ENCODE measurements at places on chromosomes 7 and 10. TPM values are rescaled to one million over a fixed set of nuclear protein-coding genes. Genes with fewer than 3 reads are reported as not detected.

Gene EGR2
- total RNA-seq, result 9.7 TPM

DNA sequence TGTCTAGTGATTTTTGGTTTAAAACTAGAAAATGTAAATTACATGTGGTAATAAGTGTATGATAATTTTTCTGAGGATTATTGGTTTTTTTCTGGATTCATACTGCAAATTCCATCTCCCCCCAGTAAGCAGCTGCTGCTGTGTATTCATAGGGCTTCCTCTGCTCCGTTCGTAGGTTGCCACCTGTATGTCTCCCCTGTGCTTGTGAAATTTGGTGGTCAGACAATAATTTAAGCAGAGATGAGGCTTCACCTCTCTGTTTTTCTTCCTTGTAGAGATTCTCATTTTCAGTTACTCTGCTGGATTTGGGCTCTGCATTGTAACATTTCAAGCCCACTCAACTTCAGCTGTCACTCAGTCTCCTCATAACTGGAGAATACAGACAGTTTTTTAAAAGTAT lies 50.9 kb downstream of the FOXI2 start:
- DNase-seq, result no peak

Gene GOLGA7B
- total RNA-seq, result 7.3 TPM

GRCh38 chr10:104895541-104895940 lies 254.5 kb downstream of the SORCS3 start:
- DNase-seq, result no peak

- no peak for DNase-seq
These were observed 71.1 kb downstream of the ATRNL1 start for GRCh38 chr10:115164220-115164619.

DNA sequence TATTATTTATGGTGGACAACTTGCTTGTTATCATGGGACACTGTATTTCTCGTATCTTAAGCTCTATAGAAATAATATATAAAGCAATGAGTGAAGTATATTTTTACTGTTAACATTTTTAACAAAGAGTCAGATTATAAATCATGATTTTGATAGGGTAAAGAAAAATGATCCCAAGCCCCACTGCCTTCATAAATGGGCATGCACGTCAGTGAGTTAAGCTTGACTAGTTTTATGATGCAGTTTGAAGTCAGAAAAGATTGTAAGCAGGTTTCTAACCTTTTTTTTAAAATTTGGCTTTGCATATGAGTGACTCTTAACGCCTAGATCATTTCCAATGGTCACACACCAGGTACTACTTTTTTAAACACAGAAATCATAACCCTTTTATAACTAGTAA lies 152.8 kb downstream of the GNAT3 start:
- no peak for DNase-seq

DNA sequence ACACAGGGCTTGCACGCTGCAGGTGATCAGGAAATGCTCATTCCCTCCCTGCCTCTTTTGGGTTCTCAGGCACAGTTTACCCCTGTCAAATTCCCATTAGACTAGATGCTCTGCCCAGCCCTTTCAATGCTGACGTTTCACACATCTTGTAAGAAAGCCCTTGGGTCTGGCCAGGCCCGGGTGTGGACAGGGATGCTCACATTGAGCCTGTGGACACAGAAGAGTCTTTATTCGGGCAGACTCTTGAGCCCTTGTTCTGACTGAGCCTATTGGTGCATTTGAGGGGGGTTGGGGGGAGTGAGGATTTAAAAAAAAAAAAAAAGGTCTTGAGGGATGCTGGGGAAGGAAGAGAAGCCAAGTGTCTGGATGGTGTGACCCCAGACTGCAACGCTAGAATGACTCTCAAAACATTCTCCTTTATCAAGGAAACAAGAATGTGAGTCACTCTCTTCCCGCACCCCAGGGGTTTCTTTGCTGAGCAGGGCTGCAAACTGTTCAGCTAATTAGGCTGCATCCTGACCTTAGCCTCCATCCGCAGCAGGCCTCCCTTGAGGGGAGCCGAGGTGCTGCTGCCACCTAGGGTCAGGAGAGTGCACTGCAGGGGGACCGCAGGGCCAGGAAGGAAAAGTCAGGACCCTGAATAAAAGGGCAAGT lies 53.6 kb upstream of the TMEM72 start:
- DNase-seq, result peak; percentile 40

- no peak for DNase-seq
These were observed 28.2 kb downstream of the TSPAN15 start for GRCh38 chr10:69479240-69480067.

DNA sequence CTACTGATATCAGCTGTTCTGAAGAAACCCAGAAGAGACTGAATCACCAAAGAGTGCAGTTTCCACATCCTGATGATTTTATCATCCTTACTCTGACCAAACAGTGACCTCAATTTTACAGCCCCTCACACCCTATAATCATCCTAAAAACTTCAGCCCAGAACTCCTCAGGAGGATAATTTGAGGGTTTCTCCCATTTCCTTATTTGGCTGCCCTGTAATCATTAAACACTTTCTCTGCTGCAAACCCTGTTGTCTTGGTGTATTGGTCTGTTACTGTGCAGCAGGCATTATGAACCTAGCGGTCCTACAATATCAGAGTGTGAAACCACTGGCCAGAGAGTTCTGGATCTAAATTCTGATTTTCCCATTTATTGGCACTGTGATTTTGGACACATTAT lies 141.7 kb downstream of the PCLO start:
- no peak for DNase-seq

- DNase-seq, result no peak
These were observed 330.0 kb downstream of the BBS9 start for GRCh38 chr7:33459340-33459751.

- DNase-seq, result no peak
These were observed 13.4 kb upstream of the NT5C3A start for GRCh38 chr7:33075818-33076518.

- no peak for DNase-seq
These were observed 21.0 kb upstream of the C10orf71 start for GRCh38 chr10:49277973-49278372.

GRCh38 chr7:90262438-90262837 lies 17.5 kb downstream of the CFAP69 start:
- DNase-seq, result no peak

DNA sequence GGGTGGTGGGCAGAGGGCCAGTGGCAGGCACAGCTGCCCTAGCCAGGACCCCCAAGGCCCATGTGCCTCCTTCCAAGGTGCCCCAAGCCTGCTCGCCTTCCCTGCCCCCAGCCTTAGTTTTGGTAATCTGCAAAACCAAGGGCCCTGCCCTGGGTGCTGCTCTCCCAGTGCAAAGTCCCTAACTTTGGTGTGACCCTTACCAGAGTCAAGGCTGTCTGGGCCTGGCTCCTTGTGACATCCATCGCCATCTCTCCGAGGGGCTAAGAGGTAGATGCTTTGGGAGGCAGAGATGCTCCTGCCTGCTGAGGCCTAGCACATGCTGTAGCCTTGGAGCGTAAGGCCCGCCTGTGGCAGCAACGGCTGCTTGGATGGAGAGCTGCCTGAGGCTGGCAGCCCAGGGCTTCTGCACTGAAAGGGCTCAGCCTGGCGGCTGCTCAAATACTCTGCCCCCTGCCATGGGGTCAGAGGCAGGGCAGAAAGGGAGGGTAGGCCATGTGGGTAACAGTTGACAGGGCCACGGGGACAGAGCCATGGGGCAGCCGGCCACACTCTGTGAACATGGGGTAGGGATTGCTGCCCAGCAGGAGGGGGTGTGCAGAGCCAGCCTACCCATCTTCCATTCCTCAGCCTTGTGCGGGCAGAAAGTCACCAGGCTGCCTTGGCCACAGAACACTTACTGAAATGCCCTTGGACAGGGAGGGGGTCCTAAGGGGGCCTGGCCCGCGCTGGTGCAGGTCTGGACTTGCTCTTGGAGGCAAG lies 17.9 kb upstream of the MYL7 start:
- DNase-seq, result peak; percentile 53

GRCh38 chr10:3534433-3534832 lies 250.6 kb downstream of the KLF6 start:
- no peak for DNase-seq

- no peak for DNase-seq
These were observed 62.8 kb downstream of the ADARB2 start for GRCh38 chr10:1674501-1674900.

DNA sequence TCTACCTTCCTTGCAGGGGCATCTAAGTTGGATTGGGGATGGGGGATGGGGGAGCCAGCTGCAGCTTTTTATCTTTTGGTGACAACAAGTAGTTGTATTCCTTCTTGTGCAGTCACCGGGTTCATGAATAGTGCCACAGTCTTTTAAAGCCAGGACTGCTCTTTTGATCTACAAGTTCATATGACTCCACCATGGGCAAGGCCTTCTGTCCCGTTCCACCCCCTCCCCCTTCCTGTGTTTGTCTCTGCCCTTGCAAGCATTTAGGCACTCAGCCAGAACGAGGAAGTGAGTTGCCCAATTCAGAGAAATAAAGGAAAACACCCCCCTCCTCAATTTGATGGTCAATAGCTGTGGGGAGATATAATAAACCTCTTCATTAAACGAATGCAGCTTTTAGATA lies 44.8 kb upstream of the EGR2 start:
- DNase-seq, result no peak

Gene RNF133
- not detected for total RNA-seq

Gene COL26A1
- not detected for total RNA-seq

DNA sequence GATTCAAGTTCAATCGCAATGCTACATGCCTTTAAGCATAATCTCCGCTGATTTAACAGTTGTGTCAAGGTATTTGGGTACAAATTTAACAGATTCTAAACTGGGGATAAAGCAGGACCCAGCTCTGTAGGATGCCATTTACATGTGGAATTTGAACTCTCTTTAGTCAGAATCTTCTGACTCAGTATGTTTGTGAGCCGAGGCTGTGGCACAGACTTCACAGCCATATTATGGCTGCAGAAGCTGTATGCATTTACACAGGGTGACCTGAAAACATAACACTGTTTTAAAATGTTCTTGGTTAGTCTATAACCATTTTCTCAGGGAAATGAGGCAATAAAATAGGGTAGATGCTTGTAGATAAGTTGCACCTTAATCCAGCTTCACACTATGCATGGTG lies 8.7 kb downstream of the PDLIM1 start:
- no peak for DNase-seq

Gene SYT15B
- total RNA-seq, result 1.3 TPM

- no peak for DNase-seq
These were observed 26.9 kb downstream of the VPS41 start for GRCh38 chr7:38881947-38882684.

- no peak for DNase-seq
These were observed 465.6 kb upstream of the IGFBP3 start for GRCh38 chr7:46386428-46387399.

DNA sequence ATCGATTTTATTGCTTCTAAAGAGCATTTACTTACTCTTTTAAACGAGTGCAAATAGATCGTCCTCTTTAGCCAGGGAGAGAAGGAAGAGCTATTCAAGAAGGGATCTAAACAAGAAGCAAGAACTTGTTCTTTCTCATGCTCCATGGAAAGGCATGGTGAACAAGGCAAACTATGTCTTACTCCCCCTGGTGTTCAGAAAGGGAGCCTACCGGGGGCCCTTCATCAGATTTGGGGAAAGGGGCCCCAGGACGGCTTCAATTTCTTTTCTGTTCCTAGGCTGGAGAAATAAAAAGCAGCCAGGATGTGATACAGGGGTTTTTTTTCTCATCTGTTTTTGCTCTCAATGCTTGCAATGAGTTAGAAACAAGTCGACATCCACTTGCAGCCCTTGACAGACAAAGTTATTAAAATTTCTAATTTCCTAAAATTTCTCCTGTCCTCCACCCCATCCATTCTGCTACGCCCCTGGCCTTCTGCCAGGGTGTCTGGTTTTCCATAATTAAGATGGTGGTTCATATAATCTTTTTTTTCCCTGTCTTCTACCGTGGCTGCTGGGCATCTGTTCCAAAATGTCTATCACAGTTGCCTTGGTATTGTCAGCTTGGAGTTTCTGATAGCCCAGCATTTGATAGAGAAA lies 214.4 kb downstream of the CREB5 start:
- DNase-seq, result no peak

GRCh38 chr10:33032654-33033151 lies 74.7 kb upstream of the ITGB1 start:
- DNase-seq, result no peak

Gene ABCB1
- total RNA-seq, result 0.91 TPM

Gene HOGA1
- total RNA-seq, result 1.3 TPM

Gene TUBAL3
- not detected for total RNA-seq

Measured in lower leg skin (tissue), 4 donors.